ENCODE measurements at places on chromosomes 3 and 15.

GRCh38 chr15:74809956-74810355 is 2.7 kb upstream of the LMAN1L start:
- no peak for DNase-seq

- no peak for DNase-seq
These were observed 436.8 kb downstream of the MFSD1 start for GRCh38 chr3:159238646-159239045.

- DNase-seq, result no peak
These were observed 22.8 kb downstream of the HGD start for GRCh38 chr3:120659285-120659684.

GRCh38 chr3:187968883-187969580 is 184.9 kb upstream of the LPP start:
- DNase-seq, result no peak

- DNase-seq, result no peak
These were observed 444.5 kb downstream of the PLOD2 start for GRCh38 chr3:145716519-145716918.

DNA sequence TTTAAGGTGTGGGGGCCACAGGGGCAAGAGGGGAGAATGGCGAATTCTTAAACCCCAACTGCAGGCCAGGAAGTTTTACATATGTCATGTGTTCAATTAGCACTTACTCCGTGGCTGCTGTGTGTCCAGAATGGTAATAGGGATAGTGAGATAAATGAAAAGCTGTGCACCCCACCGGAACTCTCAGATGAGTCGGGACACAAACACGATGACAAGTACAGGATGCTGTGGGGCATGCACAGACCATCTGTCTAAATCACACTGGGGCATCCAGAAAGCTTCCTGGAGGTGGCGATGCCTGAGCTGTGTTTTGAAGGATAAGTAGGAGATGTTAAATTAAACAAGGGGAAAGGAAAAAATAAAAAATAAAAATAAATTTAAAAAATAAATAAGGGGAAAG is 18.3 kb upstream of the TMEM158 start:
- no peak for DNase-seq

DNA sequence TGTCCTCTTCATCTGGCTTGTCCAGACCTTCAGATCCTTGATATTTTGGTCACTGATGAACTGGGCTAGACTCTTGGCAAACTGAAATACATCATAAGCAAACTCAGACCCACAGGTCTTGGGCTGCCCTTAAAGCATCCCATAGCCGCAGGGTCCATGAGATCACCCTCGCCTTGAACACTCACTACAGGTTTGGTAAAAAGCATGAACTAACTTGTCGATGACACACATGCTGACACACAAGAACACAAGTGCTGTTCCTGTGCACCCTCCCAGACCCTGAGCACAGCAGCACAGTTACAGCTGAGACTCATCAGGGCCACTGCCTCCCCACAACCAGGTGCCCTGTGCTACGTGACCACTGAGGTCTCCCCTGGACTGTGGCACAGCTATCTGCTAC is 21.0 kb downstream of the PFKFB4 start:
- DNase-seq, result no peak

DNA sequence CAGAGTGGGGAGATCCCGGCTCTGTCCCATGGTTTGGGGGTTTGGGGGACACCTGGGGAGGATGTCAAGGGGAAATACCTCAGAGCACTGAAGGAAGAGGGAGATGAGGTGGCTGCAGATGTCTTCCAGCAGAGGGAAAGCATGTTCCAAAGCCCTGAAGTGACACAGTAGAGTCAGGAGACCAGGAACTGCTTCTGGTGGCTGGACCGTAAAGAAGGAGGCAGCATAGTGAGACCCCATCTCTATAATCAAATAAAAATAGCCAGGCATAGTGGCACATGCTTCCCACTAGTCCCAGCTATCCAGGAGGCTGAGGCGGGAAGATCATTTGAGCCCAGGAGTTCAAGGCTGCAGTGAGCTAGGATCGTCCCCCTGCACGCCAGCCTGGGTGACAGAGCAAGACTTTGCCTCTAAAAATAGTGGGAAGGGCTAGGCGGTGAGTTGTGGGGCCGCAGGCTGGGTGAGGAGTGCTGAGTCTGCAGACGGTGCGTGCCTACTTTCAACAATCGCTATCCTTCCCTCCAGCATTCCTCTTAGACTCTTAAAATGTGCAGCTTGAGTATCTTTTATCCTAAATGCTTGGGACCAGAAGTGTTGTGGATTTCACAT is 26.2 kb downstream of the HES1 start:
- DNase-seq, result no peak
